ENCODE measurements at places on chromosomes 3 and 15.

DNA sequence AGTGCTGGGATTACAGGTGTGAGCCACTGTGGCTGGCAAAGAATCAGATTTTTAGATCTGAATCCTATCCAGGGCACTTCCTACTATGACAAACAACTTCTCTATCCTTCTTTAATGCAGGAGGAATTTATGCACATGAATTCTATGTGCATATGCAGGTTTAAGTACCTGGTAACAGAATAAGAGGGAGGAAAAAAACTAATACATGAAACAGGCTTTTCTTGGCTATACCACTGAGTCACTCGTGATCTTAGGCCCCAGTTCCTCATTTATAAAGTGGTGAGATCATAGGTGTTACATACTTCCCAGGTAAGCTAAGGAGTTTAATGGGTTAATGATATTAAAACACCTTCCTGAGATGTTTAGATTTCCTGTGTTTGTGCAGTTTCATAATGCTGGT lies 108.2 kb downstream of the TP63 start:
- DNase-seq: no peak

DNA sequence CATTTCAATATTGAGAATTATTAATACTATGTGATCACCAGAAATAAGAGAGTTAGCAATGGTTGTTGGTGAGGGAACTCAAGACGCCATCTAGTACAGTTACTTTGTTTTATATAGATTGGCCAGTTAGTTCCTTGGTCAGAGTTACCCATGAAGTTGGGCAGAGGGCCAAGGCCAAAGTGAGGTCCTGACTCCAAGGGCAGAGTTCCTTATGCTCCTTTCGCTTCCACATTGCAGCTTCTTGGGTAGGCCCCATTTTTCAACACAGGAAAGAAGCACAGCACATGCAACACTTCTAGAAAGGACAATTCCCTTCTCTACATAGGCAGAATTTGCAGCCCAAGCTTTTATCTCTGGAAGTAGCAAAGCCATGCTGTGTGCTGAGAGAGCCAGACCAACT lies 178.6 kb downstream of the KCNAB1 start:
- DNase-seq: no peak

GRCh38 chr3:42742259-42742658 lies 30.8 kb downstream of the CCDC13 start:
- DNase-seq: no peak

GRCh38 chr3:177141899-177142646 lies 55.2 kb downstream of the TBL1XR1 start:
- DNase-seq: no peak

GRCh38 chr3:67610458-67610857 lies 44.0 kb downstream of the SUCLG2 start:
- DNase-seq: peak; percentile 79

DNA sequence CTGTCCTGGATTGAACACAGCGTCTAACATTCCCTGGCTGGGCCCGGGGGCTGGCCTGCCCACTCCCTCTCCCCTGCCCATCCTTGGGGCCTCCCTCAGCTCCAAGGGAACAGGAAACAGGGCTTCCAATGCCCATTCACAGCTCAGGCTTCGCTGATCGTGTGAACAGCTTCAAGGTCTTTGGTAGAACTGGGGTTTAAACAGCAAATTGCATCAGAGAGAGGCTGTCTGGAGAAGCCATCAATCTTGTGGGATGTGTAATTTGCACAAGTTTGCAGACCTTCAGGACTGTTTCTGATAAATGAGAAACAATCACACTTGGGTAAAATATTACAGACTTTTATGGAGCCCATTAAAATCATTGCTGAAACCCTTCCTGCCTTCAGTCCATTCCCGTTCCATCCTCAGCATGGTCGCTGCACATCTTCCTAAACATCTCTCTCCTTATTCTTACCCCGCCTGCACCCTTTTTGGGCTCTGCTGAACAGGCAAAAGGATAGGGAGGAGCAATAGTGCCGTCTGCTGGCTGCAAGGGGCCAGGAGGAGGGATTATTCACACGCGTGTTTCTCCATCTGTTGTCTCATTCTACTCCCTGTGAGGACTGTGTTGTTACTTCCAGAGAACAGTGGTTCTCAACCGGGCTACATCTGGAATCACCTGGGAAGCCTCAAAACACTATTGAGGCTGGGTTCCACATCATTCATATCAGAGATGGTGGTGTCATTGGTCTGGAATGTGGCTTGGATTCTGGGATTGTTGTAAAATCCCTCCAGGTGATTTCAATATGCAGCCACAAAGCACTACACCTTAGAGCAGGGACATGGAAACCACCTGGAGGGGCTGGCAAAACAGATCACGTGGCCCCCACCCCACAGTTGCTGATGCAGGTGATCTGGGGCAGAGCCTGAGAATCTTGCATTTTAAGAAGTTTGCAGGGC lies 116.3 kb downstream of the CLSTN2 start:
- DNase-seq: peak; percentile 2

GRCh38 chr3:44654039-44654438 lies 5.5 kb downstream of the ZNF35 start:
- DNase-seq: no peak

GRCh38 chr3:186516646-186517045 lies 27.5 kb downstream of the CRYGS start:
- DNase-seq: no peak

Data from fibroblast of mammary gland (primary cell).